ENCODE measurements at places on chromosomes 12 and 14.

DNA sequence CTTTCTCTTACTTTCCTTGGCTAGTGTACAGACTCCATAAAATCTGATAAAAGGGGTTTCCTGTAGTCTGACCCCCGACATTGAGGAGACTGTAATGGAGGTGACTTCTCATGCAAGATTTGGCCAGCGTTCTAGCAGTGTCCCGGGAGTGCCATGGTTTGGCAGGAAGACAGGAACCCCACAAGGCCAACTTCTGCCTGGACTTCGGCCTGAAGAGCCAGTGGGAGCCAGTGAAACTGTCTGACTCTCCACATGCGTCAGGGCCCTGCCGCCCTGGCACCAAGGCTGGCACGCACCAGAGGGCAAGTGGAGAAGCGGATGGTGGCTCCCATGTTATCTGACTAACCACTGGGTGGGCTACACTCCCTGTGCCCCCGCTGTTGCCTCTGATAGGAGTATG is 70.5 kb downstream of the TMEM260 start:
- H3K4me3 ChIP-seq = no peak overlapping the region
- no peaks in the 10 kb centered on the region for H3K4me1 ChIP-seq
- DNase-seq = no peak
- H3K27ac ChIP-seq = no peak overlapping the region

GRCh38 chr14:51516706-51517395 is 134.9 kb upstream of the FRMD6 start:
- H3K36me3 ChIP-seq = no peaks in the 10 kb centered on the region
- H3K4me1 ChIP-seq = no peaks in the 10 kb centered on the region
- H3K4me3 ChIP-seq = no peak overlapping the region
- no peak overlapping the region for H3K27ac ChIP-seq

DNA sequence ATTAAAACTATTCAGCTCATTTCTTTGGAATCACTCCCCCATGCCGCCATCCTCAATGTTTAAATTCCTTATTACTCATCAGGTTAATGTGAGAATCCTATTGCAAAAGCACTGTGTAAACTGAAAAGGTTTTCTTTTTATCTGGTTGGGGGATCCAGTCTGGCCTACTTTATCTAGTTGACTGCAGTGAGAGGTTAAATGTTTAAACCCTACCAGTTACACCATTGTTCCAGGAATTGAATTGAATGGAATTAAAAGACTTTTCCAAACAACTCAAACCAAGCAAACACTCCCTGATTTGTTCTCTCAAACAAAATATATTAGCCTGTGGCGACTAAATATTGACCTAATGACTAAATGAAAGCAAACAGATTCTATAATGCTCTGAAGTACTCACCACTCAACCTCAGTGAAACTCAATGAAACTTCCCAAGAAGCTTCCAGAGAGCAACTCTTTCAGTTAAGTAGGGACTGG is 100.5 kb downstream of the VEZT start:
- no peaks in the 10 kb centered on the region for H3K4me1 ChIP-seq
- DNase-seq = no peak
- H3K4me3 ChIP-seq = no peak overlapping the region
- no peaks in the 10 kb centered on the region for H3K27me3 ChIP-seq
- no peak overlapping the region for H3K27ac ChIP-seq
- no peaks in the 10 kb centered on the region for H3K36me3 ChIP-seq

DNA sequence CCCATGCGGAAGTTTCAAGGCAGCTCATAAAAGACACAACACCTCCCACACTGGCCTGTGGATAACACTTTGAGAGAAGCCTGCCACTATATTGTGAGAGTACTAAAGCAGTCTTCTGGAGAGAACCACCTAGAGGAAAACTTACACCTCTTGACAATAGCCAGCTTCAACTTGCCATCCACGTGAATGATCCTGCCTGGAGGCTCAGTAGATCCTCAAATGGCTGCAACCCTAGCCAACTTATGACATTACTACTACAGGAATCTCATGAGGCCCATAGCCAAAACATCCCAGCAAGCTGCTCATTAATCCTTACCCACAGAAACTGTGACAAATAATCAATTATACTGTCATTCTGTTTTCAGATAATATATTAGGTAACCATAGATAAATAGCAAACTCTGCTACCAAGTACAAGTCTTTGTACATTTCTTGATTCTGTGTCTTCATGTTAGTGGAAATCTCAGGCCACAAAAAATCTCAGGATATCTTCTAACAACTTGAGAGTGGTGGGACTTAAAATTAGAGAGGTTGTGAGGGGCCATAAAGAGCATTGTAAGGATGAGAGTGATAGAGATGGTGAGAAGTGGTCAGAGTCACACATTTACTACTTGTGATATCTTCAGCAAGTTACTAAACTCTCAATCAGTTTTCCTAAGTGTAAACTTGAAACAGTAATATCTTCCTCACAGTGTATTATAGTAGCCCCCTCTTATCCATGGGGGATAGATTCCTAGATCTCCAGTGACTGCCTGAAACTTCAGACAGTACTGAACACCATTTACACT is 368.0 kb downstream of the C12orf50 start:
- no peaks in the 10 kb centered on the region for H3K27me3 ChIP-seq
- H3K4me3 ChIP-seq = no peak overlapping the region
- H3K27ac ChIP-seq = no peak overlapping the region
- no peaks in the 10 kb centered on the region for H3K36me3 ChIP-seq

GRCh38 chr14:104320611-104321086 is 182.3 kb downstream of the KIF26A start:
- no peak overlapping the region for H3K4me3 ChIP-seq
- no peak overlapping the region for H3K27ac ChIP-seq
- no peak for DNase-seq
- no peaks in the 10 kb centered on the region for H3K27me3 ChIP-seq

GRCh38 chr12:58419905-58420304 is 478.5 kb downstream of the ATP23 start:
- H3K4me3 ChIP-seq = no peak overlapping the region
- no peak for DNase-seq
- no peaks in the 10 kb centered on the region for H3K27me3 ChIP-seq
- H3K27ac ChIP-seq = no peak overlapping the region
- no peaks in the 10 kb centered on the region for H3K4me1 ChIP-seq
- no peaks in the 10 kb centered on the region for H3K36me3 ChIP-seq

- H3K27me3 ChIP-seq = no peaks in the 10 kb centered on the region
- no peaks in the 10 kb centered on the region for H3K36me3 ChIP-seq
- H3K4me1 ChIP-seq = no peaks in the 10 kb centered on the region
These were observed 173.3 kb upstream of the PARP11 start for GRCh38 chr12:4046495-4046840.

GRCh38 chr14:81801921-81802320 is 268.3 kb upstream of the SEL1L start:
- H3K36me3 ChIP-seq = no peaks in the 10 kb centered on the region
- no peak overlapping the region for H3K4me3 ChIP-seq
- H3K27me3 ChIP-seq = no peaks in the 10 kb centered on the region
- H3K4me1 ChIP-seq = no peaks in the 10 kb centered on the region

DNA sequence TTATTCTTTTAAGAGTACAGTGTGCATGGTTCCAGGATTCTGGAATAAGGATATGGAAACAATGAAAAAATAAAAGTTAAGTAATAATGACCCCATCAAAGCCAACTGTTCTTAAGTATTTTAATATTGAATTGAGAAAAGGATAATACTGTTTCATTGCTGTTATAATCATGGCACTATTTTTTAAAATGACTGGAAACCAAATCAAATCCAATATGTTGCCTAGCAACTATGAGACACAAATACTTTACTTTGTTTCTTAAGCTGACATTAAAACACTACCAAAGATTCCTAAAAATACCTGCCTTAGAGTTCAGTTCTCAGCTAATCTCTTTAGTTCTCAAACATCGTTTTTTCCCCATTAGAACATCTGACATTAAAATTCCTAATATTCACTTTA is 66.4 kb upstream of the OTOGL start:
- H3K4me3 ChIP-seq = no peak overlapping the region
- H3K36me3 ChIP-seq = no peaks in the 10 kb centered on the region
- H3K27ac ChIP-seq = no peak overlapping the region
- DNase-seq = no peak
- no peaks in the 10 kb centered on the region for H3K4me1 ChIP-seq

DNA sequence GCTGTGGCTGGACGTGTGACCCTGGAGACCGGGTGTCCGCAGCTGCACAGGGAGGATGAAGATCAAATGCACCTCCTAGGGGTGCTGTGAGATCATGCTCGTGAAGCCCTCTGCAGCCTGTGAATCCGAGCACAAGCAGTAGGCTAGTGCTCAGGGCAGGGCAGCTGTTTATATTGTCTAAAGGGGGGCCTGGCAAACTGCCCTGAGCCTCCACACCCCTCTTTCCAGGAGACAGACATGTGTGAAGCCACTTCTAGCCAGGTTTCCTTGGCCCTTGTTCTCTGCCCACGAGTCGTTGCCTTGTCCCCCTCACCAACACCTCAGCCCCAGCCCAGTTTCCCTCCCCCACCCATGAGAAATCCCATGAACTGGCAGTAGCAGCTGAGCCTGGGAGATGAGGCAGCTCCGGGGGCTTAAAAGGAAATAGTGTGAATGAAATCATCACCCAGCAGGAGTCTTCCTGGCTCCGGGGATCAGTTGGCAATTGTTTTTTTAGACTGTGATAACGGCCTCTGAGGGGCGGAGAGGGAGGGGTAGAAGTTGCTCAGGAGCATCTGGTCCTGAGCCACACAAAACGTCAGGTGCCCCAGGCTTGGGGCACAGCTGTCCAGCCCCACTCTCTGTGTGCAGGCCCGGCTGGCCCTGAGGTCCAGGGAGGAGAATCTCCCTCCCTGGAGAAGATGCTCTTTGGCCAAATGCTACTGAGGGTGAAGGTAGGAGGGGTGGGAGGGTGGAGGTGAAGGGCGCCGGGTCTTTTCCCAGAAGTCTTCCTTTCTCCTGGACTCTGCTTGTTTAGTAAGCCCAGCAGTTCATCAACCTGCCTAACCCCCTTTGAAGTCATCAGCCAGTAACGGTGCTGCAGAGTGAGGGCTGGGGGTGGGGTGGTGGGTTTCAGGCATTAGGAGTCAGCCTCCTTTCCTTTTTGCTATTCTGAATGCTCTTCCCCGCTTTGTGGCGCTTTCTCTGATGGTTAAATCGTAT is 4.0 kb downstream of the FGF6 start:
- H3K36me3 ChIP-seq = no peaks in the 10 kb centered on the region
- peak; percentile 97 for DNase-seq

GRCh38 chr14:54488318-54488645 is 498 bp downstream of the GMFB start:
- H3K4me3 ChIP-seq = peak overlapping the region; percentile 29
- H3K36me3 ChIP-seq = no peaks in the 10 kb centered on the region
- H3K4me1 ChIP-seq = peaks cover 6% of the 10 kb centered on the region
- DNase-seq = peak; percentile 85

All from mesendoderm (in vitro differentiated cells).